Fibroblast of the conjunctiva (primary cell): ENCODE measurements at places on chromosomes 1 and 21.

DNA sequence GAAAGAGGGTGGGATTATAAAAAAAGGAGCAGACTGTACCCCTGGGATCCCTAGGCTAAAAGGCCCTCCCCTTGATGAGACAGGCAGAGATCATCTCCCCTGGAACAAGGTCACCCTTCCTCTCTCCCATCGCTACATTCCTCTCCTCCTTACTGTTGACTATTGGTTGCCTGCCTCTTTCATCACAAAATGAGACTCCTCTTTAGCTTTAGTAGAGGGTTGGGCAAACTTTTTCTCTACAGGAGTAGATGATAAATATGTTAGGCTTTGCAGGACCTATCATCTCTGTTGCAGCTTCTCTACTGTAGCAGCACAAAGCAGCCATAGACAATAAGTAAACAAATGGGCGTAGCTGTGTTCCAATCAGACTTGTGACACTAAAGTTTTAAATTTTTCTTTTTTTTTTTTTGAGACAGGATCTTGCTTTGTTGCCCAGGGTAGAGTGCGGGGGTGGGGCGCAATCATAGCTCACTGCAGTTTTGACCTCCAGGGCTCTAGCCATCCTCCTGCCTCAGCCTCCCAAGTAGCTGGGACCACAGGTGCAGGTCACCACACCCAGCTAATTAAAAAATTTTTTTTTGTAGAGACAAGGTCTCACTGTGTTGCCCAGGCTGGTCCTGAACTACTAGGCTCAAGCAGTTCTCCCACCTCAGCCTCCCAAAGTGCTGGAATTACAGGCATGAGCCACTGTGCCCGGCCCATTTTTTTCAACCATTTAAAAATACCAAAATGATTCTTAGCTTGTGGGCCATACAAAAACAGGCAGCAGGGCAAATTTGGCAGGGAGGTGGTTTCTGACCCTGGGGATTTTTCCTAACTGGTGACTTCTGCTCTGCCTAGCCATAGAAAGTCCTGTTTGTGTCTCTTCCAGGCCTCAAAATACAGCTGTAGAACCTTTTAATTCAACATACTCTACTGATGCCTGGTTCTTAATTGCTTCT lies 15.1 kb downstream of the MCL1 start:
- DNase-seq, result no peak

DNA sequence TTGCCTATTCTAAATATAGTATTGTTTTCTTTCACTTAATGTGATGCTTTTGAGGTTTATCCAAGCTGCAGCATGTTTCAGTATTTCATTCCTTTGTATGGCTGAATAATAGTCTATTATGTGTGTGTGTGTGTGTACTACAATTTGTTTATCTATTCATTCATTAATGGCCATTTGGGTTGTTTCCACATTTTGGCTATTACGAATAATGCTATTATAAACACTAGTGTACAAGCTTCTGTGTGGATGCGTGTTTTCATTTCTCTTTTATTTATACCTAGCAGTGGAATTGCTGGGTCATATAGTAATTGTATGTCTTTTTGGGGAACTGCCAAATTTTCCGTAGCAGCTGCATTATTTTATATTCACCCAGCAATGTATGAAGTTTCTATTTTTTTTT lies 15.0 kb upstream of the THEM5 start:
- no peak for DNase-seq

DNA sequence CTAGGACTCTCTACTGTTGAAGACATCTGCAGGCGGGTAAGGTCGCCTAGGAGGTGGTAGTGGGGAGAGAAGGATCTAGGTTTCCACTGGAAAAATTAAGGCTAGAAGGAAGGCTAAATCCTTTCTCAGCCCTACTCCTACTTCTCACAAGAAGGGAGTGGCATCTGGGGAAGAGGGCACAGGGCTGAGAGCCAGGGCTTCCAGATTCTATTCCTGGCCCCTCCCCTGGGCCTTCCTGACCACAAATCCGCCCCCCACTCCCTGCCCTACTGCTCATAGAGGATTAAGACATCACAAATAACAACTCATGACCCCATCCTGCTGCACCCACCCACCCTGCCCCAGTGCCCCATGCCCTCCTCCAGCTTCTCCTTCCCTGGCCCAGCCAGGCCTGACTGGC lies 2.5 kb downstream of the PHLDA3 start:
- peak; percentile 67 for DNase-seq

DNA sequence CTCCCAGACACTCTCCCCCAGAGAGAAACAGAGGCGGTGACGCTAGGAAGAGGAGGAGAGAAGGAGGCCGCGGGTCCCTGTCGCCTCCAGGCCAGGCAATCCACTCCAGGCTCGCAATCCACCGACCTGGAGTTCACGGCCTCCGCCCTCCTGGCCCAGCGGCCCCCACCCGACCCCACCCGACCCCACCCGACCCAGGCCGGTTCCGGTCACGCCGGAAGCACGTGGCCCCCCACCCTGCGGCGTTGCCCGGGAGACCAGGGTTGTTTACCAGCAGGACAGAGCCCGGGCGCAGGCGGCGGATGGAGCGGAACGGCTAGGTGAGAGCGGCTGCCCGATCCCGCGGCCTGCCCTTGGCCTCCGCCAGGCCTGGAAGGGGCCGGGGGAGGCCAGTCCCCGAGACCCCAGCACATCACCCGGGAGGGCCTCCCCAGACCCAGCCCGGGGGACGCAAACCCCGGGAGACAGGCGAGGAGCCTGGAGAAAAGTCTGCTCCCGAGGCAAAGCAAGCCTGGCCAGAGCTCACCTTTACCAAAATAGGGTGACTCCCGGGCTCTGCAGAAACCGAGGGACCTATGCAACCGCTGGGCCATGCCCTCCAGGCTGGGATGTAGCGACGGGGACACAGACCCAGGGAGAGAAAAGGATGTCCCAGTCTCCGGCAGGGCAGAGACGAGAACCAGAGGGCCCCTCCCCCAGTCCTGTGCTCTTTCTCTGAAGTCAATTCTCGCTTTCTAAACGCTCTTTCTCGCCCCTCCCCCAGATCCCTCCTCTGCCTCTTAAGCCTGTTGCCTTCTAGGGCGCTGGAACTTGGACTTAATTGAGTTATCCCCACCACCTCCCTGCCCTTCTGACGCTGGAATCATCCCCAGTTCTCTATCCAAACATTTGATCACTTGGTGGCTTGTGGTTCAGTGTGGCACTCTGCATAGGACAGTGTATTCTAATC lies at the start of the genes PLA2G2C and UBXN10:
Gene PLA2G2C, minus strand, starts transcription at position 685 of the 949 bp plus-strand sequence. CDS start 9,155 bp downstream, outside the sequence.
Gene UBXN10, plus strand, starts transcription at position 263 of the 949 bp plus-strand sequence. CDS start 4,466 bp downstream, outside the sequence.
- DNase-seq, result no peak

DNA sequence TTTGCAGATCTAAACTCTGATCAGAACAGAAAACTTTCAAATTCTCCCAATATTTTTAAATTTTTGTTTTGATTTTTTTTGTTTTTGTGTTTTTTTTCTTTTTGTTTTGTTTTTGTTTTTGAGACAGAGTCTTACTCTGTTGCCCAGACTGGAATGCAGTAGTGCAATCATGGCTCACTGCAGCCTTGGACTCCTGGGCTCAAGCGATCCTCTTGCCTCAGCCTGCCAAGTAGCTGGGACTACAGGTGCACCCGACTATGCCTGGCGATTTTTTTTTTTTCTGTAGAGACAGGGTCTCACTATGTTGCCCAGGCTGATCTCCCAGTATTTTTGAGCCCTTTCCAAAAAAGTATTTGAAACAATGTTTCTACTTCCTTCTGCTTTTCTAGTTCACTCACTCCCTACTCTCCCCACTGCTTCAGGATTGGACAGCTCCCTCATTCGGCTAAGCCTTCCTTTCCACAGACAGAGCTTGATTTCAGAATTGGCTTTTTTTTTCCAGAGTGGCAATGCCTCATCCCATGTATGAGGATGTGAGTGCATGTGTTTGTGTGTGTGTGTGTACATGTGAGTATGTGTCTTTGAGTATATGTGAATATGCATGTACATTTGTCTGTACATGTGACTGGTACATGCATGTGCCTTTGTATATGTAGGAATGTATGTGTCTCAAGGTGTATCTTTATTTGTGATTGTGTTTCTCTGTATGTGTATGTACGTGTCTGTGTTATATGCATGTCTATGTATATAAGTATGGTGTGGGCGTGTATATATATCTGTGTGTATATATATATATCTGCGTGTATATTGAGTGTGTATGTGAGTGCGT lies 11.9 kb downstream of the LHX4 start:
- DNase-seq, result no peak

- no peak for DNase-seq
These were observed 33.4 kb upstream of the TLR5 start for GRCh38 chr1:223176437-223176836.

- no peak for DNase-seq
These were observed 459.0 kb downstream of the SIPA1L2 start for GRCh38 chr1:232170909-232171308.

DNA sequence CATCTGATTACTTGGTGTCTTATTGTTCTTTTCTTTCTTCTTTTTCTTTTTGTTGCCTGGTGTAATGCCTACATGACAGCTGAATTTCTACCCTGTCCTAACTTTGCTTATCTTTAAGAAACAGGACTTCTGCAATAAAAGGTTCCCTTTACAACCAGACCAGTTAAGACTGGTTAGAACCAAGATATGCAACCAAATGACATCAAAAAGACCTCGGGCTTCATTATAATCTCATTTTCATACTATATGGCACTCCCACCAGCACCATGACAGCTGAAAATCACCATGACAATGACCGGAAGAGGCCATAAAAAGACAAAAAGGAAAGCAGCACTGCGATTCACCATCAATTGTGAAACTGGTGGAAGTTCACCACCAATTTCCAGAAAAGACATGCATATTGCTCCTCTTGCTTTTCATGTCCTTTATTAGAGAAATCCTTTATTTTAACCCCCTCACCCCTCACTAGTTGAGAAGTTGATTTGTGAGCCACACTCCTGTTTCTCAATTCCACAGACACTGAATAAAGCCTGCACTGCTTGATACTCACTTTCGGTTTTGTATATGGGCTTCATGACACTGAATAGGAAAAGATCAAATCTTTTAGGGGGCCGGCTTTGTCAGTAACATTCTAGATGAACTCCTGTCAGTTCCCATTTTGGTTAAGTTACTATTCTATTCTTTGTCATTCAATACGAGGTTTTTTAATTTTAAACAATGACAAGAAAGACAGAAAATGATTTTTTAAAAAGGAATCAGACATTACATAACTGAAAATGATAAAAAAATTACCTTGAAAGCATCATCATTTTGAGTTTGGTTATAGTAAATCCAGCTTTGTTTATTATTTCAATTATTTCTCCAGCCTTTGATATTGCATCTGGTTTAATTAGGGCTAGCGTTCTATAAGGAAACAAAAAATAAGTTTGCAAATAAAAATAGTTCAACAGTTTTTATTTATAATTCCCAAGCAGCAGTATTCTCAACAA lies 58.1 kb downstream of the NME7 start:
- no peak for DNase-seq

GRCh38 chr1:24075946-24076345 lies 36.0 kb downstream of the MYOM3 start:
- DNase-seq, result no peak

GRCh38 chr1:199356561-199356960 lies 670.9 kb upstream of the NR5A2 start:
- DNase-seq, result no peak

DNA sequence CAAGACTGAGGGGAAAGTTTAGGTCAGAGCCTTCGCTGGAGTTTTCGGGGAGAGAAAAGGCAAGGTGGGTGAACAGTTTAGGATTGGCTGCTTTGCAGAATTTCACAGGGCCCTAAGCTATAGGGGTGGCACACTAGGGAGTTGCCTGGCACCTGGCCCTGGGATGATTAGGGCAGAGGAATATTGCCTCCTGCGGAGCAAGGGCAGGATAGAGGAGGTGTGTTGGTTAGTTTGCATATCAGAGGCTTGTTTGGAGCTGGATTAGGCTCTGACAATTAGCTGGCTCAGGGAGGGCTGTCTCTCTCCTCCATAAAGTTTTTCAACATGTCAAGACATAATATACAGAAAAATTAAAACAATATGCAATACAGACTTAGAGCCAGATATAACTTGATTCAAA lies 436.4 kb downstream of the DISC1 start:
- no peak for DNase-seq
